ENCODE measurements at places on chromosomes 3 and 15.
A peak's percentile ranks its signal among the peaks of the same experiment; 100 is the strongest.

GRCh38 chr15:70047386-70048197 lies 50.1 kb downstream of the TLE3 start:
- peak; percentile 67 for DNase-seq

- no peak for DNase-seq
These were observed 253.8 kb upstream of the RARB start for GRCh38 chr3:25174251-25174650.

DNA sequence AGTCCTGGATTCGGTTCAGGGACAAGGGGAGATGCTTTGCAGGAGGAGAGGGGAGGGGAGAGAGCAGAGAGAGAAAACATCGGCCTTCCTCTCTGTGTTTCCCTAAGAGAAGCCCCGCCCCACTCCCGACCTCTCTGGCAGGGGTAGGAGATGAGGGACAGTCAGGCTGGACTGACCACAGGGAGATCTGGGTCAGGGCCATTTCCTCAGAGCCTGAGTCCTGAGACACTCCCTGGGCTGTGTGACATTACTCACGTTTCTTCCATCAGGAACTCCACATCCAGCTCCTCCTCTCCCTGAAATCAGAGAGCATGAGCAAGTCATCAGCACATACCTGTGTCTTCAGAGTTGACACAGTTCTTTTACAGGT lies 9.1 kb downstream of the PLA2G4D start:
- no peak for DNase-seq

GRCh38 chr3:29754346-29754745 lies 473.5 kb downstream of the RBMS3 start:
- no peak for DNase-seq

GRCh38 chr3:38519000-38519399 lies 22.9 kb downstream of the EXOG start:
- no peak for DNase-seq

DNA sequence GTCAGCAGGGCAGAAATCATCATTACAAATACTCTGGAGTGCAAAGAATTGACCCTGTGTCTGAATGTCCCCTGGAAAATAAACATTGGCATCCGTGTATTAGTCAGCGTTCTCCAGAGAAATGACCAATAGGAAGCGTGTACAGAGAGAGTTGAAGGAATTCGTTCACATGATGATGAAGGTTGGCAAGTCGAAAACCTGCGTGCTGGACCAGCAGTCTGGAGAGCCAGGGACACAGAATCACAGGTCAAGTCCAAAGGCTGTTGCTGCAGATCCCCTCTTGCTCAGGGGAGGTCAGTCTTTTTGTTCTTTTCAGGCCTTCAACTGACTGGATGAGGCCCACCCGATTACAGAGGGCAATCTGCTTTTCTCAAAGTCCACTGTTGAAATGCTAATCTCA lies 16.6 kb downstream of the GP9 start:
- DNase-seq = no peak
